ENCODE measurements at places on chromosomes 3 and 15.

- DNase-seq, result no peak
These were observed 815 bp downstream of the SPINT1 start for GRCh38 chr15:40844696-40845030.

GRCh38 chr15:90060797-90061196 lies 41.5 kb downstream of the IDH2 start:
- no peak for DNase-seq

- no peak for DNase-seq
These were observed 10.2 kb downstream of the MRPS22 start for GRCh38 chr3:139353920-139354556.

DNA sequence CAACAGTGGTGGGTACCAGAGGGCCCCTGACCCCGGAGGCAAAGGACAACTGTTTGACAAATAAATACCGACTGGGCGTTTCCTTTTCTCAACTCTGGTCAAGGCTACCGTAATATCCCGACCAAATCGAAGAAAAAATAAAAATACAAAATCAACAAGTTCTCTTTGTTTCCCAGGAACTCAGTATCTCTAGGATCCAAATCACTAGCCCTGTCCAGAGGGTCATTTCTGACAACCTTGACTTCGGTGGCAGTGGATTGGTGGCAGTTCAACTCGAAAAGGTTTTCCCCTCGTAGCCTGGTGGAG lies 456 bp upstream of the DGKG start:
- no peak for DNase-seq

GRCh38 chr15:28260722-28261121 lies 61.3 kb downstream of the HERC2 start:
- DNase-seq, result no peak

GRCh38 chr3:126245811-126246727 lies 65.7 kb upstream of the ALDH1L1 start:
- no peak for DNase-seq

All from activated CD8-positive, alpha-beta memory T cell treated with anti-CD3 and anti-CD28 coated beads for 1 hour (primary cell).